ENCODE measurements at places on chromosomes 3 and 15.

DNA sequence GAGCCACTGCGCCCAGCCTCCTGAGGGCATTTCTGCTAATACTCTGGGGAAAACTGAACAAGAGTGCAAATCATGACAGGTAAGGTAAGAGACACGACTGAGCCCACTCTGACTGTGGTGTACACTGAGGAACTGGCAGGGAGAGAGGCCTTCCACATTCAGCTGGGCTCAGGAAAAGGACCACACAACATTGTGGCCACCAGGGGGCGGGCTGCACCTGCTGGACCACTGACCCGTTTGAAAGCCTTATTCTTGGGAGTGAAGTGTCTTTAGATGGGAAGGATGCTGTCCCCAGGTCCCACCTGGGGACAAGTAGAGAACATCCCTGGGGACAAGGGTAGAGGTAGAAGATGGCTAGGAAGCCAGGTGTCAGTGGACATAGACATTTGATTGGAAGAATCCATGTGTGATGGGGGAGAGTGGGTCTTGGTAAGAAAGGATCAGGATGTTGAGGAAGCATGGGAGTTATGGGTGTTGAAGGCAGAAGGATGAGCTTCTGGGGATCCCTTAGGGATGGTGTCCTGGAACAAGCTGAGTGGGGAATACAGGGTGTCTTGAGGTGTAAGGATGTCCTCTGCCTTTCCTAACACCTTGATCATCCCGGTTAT is 6.2 kb upstream of the CTDSPL start:
- no peak for DNase-seq

DNA sequence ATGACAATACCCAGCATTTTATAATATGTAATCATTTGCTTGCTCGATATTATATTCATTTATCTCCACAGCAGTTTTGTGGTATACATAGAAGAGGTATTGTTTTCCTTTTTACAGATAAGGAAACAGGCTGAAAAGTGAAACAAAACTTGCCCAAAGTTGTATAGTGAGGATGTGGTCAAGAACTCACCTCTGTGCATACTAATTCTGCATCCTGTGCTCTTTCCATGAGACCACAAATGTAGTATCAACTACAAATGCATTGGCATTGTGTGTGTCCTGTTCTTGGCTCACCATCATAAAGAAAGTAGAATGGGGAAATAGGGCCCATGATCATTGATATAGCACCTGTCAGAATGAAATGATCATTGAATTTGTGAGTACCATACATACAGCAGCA is 167.3 kb downstream of the NECTIN3 start:
- DNase-seq: no peak

- no peak for DNase-seq
Observed at GRCh38 chr15:99132634-99133287, 27.9 kb downstream of the SYNM start.

GRCh38 chr15:63288778-63289378 is 11.5 kb downstream of the APH1B start:
- no peak for DNase-seq

DNA sequence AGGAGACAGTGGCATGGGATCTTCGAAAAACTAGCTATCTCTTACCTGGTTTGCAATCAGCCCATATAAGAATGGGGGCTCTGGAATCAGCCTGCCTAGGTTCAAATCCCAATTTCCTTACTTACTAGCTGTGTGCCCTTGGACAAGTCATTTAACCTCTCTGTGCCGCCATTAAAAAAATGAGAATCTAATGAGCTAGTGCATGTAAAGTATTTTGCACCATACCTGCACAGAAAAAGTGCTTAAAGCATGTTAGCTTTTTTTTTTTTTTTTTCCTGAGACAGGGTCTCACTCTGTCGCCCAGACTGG is 181.8 kb downstream of the SHQ1 start:
- DNase-seq: no peak

DNA sequence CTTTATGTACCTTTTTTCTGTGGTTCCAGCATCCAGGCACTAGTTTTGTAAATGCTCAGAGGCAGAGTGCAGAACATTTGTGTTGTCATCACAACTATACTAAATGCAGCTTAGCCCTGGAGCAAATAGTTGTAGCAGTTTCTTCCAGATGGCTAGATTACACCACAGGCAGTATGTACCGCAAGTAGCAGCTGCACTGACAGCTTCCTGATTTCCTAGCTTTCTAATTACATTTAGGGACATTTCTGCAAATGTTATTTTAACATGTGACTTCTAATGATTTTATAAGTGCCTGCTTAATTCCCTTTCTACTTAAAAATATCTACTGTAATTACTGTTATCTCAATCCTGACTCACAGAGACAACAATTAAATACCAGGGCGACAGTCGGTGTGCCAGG is 106.5 kb downstream of the NR2E3 start:
- no peak for DNase-seq

DNA sequence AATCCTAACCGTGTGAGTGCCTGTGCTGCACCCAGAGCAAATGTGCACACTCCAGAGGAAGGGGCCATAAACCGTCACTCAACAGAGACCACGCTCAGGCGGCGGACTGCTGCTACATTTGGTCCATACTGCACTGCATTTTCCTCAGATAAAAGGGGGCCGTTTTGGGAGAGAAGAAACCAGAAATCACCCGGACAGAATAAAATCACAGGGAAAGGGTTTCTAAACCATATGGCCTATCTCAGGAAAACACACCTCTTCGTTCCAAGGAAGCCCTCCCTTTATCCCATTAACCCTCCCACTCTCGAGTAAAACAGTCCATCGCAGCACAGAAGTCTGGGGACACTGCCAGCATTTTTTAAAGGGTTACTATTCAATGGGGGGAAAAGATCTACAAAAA is 7.6 kb downstream of the IL17RD start:
- no peak for DNase-seq

Data from keratinocyte (primary cell).